Tongue (tissue), 3 donors: ENCODE measurements at places on chromosomes 12 and 14.

DNA sequence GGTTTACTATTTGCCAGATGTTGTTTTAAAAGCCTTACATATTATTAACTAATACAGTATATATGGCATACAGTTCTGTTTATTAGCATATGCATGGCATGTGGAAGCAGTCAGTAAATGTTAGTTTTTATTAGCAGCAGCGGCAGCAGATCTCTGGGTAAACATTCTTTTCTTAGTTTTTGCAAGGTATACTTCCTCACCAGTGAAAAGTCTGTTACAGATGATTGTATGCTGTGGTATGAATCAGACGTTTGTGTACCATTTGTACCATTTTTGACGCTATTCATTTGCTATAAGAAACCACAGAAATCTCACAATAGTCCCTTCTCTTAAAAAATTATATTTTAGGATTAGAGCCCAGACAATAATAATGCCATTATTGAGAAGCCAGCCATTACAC, 17.8 kb downstream of the STK38L start:
- DNase-seq: no peak

DNA sequence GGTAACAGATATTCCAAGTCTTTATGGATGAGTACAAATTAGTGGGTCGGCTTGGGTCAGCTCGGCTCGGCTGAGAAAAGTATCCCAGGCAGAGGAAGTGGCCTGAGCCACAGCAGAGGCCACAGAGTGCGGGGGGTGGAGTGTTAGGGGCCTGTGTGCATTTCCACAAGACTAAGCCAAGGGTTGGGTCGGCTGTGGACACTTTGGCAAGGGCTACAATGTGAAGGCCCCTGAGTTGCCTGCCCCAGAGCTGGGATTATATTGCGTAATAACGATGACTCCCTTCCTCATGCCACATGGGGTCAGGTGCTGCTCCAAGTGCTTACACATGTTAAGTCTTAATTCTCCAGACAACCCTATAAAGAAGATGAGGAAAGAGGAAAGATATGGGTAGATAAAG, 11.4 kb downstream of the EVL start:
- no peak for DNase-seq

DNA sequence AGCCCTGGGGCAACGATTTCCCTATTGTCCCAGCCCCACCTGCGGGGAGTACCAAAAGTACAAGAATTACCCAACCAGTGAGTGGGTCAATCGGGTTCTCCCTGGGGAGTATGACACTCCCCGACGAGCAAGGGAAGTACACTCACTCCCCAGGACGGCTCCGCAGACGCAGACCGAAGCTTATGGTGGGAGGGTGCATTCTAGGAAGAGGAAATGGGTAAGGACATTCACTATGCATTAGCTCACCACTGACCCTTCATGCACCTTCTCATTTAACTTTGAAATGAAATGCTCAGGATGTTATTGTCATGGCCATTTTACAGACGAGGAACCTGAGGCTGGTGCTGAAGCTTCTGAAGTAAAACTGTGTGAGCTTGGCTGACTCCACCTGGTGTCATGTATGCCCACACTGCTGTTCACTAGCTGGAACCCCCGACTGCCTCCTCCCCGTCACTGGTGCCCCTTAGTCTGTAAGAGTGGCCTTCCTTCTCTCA, 45.8 kb upstream of the TMED10 start:
- DNase-seq: no peak

GRCh38 chr12:50636505-50636904, 127.4 kb upstream of the ATF1 start:
- DNase-seq: no peak

- peak; percentile 44 for DNase-seq
Measured at GRCh38 chr12:108686780-108687179, 44.5 kb downstream of the CORO1C start.

GRCh38 chr14:36866867-36867266, 205.2 kb downstream of the PAX9 start:
- DNase-seq: no peak

GRCh38 chr12:91382081-91382543, 199.5 kb upstream of the DCN start:
- DNase-seq: peak; percentile 97

GRCh38 chr12:80040075-80040738, 59.1 kb upstream of the OTOGL start:
- DNase-seq: no peak

- DNase-seq: no peak
Measured at GRCh38 chr12:89962648-89963047, 254.0 kb upstream of the ATP2B1 start.

- no peak for DNase-seq
Measured at GRCh38 chr12:78916845-78917480, 52.4 kb downstream of the SYT1 start.

- DNase-seq: peak; percentile 60
Measured at GRCh38 chr12:75560167-75560566, 48.8 kb upstream of the KRR1 start.

GRCh38 chr12:77337362-77337761, 272.0 kb upstream of the E2F7 start:
- DNase-seq: no peak

GRCh38 chr14:70901269-70901668, 6.0 kb upstream of the PCNX1 start:
- DNase-seq: no peak

- DNase-seq: no peak
Measured at GRCh38 chr14:99099051-99099787, 172.8 kb downstream of the BCL11B start.

DNA sequence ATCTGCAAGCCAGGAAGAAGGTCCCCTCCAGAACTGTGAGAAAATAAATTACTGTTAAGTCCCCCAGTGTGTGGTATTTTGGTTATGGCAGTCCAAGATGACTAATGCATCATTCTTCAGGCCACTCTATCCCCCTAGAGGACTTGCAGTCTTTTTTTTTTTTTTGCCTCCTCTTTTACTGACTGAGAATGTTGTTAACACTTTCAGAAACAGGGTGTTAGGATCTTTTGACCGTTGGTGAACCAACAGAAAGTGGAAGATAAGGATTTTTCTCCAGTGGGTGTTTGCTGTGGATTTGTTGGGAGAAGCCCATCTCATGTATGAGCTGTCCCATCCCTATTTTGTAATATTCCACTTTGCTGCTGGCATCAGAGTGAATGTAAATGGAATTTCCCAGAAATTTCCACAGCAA, 37.8 kb downstream of the MARK3 start:
- no peak for DNase-seq

DNA sequence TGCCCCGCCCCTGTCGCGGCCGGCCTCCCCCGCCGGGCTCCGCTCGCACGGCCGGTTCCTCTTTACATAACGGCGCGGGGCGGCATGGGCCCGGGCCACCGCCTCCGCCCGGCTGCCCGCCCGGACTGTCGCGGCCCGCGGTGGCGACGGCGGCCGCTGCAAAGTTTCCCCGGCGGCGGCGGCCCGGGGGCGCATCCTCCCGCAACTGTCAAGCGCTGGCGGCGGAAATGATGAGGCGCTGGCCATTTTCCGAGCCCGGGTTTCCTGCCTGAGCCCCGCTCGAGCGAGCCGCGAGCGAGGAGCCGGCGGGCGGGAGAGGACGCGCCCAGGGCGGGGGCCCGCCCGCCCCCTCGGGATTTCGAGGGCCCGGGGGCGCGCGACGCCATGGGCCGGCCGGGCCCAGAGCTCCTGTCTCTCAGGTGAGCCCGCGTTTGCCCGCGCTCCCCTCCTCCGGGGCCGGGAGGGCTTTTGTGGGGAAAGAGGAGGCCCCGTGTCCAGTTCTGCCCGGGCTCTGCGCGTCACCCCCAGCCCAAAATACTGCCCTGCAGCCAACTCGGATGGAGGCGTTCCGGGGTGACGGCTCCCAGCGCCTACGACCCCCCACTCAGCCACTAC, at the start of gene SH2B3:
Gene SH2B3, plus strand, starts transcription at position 65 of the 615 bp plus-strand sequence. CDS start 12,223 bp downstream, outside the sequence.
- no peak for DNase-seq

- DNase-seq: no peak
Measured at GRCh38 chr12:3251067-3251466, 173.9 kb downstream of the TSPAN9 start.

DNA sequence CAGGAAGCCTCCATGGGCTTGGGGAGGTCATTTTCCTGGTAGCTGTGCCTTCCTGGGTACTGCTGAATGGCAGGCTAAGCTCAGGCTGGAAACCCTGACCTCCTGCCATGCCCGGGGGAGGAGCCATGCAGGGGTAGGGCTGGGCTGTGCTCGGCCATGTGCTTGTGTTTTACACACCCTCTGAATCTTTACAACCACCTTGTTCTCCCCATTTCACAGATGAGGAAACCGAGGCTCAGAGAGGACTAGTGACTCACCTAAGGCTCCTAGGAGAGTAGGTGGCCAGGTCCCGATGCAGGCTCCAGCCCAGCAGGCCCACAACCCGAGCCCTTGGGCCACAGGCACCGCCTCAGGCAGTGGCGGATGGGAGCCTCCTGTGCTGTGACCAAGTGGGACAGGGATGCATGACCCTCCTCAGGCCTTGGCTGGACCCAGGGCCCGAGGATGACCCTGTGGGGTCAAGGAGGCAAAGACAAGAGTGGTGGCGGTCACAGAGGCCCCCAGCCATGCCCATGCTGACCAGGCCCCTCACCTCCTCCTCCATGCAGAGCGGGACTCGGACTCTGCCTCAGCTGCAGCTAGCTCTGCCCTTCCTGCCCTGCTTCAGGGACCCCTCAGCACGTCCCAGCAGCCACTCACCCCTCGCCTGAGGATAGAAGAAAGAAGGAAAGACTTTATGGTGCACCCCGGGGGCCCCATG, 136.1 kb downstream of the CALM1 start:
- no peak for DNase-seq

GRCh38 chr14:38202444-38203191, 5.1 kb upstream of the SSTR1 start:
- no peak for DNase-seq

- no peak for DNase-seq
Measured at GRCh38 chr14:100015251-100015655, 50.0 kb upstream of the EVL start.

DNA sequence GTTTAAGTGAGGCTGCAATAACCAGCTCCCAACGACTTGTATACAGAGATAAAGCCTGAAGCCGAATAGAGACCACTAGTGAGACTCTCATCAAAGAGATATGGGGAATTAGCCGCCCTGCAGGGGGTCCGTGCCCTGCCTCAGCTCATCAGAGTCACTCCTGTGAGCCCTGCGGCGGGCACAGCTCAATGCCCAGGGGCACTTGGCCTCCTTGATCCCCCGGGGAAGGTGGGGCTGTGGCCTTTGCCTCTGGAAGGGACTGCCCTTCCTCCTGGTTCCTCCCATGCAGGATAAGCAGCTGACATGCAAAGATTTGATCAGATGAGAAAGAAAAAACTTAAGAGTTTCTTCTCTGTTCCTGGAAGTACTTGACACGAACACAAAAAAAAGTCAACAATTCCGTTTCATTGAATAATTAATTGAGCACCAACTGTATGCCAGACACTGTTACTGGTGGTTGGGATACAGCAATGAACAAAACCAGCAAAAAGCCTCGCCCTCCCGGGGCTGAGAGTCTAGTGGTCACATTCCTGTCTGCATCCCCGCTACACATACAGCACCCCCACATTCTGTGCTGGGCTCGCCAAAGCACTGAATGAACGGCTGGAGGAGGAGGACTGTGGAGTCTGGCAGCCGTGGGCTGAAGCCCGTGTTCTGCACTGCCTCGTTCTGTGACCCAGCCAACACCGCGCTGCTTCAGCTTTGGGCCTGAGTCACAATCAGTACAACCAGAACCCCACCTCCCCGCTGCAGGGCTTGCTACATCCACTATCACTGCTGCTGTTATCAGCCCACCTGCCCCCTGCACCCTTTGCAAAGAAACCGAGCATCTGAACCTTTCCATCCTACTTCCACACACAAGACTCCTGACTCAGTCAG, 10.3 kb downstream of the TTC7B start:
- no peak for DNase-seq

DNA sequence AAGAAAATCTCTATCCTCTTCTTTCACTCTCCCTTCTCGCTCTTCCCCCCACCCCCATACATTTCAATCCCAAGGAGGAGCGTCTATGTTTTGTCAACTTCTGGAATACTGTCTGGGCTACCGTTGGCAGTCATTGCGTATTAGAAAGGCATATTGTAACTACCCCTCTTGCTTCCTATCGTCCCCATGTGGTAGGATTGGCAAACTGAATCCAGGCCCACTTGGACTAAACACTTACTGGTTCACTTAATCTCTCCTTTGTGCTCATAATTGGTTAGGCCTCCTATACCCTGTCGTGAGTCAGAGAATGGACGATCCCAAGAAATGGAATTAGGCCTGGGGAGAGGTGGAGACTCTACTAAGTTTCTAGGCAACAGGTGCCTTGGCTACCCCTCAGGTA, 68.8 kb upstream of the SLC8A3 start:
- no peak for DNase-seq

- DNase-seq: no peak
Measured at GRCh38 chr12:32466986-32467711, 67.8 kb downstream of the FGD4 start.

GRCh38 chr14:102760496-102761193, 16.6 kb upstream of the TRAF3 start:
- DNase-seq: peak; percentile 55

- no peak for DNase-seq
Measured at GRCh38 chr14:77323571-77323970, 2.7 kb downstream of the GSTZ1 start.

- DNase-seq: peak; percentile 97
Measured at GRCh38 chr12:108803428-108804105, 53.8 kb downstream of the SSH1 start.

DNA sequence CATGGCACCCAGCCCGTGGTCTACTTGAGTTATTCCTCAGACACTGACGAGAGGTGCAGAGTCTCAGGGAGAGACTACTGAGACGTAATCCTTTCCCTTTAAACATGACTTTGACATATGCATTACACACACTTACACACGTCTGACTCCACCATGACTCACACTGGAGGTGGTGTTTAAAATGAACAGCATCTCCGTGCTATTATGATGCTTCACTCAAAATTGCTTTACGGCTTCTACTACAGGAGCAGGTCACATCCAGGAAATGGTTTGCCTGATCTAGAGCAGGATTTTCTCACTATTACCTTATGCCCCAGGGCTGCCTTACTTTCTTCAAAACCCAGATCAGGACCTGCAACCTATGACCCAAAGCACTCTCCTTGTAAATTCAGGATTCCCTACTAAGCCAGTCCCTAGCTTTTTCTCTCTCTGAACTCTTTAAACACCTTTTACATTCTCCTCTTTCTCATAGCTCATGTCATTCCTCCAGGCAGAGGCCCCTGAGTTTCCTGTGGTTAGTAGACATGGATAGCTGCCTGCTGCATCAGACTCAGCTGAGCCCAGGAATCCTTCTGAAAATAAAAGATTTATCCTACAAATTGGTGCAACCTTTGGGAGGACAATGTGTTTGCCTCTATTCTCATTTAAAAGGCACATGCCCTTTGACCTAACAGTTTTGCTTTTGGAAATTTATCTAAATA, 31.2 kb downstream of the TMCC3 start:
- DNase-seq: no peak

- DNase-seq: no peak
Measured at GRCh38 chr12:80813820-80814219, 97.1 kb downstream of the MYF5 start.

DNA sequence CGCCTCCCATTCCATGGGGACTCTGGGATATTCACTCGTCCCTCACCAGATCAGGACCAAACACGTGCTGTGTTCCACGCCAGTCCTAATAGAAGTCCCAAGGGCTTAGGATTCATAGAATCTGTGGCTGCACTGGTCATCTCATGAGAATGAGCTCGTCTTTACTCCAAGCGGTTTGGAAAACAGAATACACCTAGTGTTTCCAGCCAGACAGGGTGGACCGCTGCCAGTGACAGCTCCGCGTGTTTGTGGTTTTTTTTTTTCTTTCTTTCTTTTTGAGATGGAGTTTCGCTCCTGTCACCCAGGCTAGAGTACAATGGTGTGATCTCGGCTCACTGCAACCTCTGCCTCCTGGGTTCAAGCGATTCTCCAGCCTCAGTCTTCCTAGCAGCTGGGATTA, 75.1 kb downstream of the GLT1D1 start:
- peak; percentile 15 for DNase-seq
